ENCODE measurements at places on chromosomes 1 and 21. TPM values are rescaled to one million over a fixed set of nuclear protein-coding genes. Genes with fewer than 3 reads are reported as not detected.

Gene WNT9A
- total RNA-seq: 2.7 TPM

DNA sequence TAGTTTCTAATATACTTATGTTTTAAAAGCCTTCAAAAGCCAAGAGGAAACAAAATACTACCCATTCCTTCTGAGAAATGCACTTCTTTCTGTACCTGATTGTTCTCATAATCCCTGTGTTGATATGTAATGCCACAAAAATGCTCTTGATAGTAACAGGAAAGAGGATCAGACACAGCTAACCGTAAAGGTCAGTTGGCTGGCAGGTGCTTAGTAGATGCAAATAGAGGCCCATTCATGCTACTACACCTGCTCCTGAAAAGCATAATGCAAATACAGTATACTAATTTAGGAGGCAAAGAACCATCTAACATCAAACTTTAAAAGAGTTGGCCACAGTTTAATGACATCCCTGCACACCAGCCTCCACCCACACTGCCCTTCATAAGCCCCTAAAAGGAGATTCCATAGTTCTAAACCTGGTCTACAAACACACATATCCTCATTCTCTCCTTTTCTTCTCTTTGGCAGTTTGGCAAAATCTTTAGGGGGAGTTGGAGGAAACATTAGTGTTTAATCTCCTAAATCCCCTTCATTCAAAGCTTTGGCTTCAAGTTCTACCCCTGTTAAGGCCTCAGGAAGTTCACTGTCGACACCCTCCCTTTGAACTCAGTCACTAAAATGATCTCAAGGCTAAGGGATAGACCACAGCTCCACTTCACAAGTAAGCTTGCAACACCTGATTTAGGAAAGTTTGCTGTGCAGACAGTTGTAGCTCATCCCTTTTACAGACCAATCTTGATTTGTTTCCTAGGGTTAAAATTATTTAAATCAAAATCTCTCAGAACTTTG is 2.9 kb upstream of the CD46 start:
- no peak for DNase-seq

- DNase-seq: no peak
Observed at GRCh38 chr1:199029855-199030254, 391.0 kb downstream of the PTPRC start.

- no peak for DNase-seq
Observed at GRCh38 chr1:116988248-116988647, 13.3 kb upstream of the CD101 start.
